ENCODE measurements at places on chromosomes 5 and 9.
A peak's percentile ranks its signal among the peaks of the same experiment; 100 is the strongest.

DNA sequence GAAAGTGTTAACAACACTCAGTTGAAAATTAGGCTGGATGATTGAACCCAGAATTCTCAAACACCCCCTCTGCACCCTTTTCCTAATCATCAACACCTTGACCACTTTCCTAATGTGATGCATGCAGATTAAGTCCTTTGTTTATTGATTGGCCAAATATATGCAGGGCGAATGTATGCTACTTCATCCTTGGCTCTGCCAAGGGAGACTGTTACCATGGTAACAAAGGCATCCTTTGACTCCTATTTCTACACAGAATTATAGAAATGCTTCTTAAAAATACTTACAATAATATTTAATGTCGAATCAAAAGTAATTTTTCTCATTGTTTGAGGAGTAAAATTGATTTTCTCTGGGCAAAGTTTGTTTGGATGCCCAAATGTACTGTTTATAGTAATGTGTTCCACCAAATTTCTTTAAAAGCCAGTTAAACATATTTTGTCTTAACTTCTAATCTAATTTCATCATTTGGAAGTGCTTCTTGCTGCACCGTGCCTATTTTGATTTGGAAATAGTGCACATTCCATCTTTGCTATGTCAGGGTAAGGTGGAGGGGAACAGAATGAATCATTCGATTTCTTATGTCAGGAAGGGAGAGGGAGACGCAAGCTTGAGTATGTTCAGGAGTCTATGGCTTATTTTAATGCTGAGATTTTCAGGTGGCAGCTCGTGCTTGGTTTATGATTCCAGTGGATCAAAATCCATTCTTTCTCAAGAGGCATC is 1384.3 kb upstream of the WWC1 start:
- no peak for DNase-seq

DNA sequence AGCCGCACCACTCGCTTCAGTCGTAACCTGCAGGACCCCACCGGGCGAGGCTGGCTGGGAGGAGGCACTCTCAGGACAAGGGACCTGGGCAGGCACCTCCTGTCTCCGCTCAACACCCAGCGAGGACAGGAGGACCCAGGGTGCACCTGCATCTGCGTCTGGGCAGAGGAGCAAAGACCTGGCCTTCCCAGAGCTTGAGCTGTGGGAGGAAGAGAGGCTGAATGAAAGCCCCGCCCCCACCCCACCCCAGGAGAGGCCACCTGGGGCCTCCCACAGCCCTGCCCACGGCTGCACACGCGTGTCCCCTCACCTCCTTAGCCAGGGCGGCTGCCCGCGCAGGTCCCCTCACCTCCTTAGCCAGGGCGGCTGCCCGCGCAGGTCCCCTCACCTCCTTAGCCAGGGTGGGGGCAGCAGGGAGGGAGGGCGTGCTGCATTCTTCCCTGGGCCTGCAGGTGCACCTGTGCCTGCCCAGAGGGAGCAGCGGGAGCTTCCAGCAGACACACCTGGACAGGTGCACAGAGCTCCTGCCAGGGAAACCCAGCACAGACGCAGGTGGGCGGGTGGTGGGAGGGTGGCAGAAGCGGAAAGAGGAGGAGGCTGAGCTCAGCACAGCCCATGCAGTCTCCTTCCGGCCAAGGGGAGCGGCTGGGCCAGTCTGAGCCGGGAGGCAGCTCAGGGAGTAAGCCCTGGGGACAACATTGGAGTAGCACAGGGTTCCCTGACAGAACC is 18.5 kb upstream of the SLC12A7 start:
- DNase-seq: no peak

- DNase-seq: no peak
Observed at GRCh38 chr5:39440192-39440957, 15.6 kb upstream of the DAB2 start.

DNA sequence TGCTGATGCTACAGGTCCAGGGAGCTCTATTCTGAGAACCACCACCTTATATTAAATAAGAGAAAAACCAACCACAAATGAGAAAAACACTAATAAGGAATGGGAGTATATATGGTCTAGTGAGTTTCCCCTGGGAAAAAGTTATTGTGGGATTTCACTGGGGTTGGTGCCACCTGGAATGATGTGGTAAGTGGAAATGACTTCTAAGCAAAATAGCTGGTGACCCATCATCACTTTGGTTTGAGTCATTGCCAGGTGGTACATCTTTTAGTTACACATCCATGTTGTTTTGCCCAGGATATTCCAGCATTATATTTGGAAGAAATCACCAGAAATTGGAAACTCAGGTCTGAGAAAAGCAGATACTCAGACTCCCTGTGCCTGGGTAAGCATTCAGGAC is 437.3 kb downstream of the DTWD2 start:
- no peak for DNase-seq

GRCh38 chr5:174283211-174284005 is 237.9 kb downstream of the NSG2 start:
- DNase-seq: no peak

DNA sequence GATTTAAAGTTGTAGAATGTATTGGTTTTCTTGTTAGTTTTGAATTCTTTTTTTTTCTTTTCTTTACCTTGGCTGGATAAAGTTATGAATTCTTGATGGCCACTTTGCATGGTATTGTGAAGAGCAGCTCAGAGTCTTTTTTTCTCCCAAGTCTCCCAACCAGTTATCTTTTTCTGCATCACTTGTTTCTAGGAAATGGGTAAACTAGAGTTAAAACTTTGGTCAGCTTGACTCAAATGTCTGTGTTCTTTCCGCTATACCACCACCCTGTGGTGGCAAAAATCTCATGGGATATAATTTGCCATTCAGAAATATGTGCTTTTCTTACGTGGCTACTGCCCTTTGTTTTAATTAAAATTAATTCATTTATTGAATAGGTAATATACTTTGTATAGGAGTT is 113.2 kb downstream of the UNC13B start:
- DNase-seq: no peak

GRCh38 chr5:17184588-17184987 is 32.8 kb upstream of the BASP1 start:
- DNase-seq: no peak

GRCh38 chr5:77066823-77067442 is 20.2 kb downstream of the ZBED3 start:
- peak; percentile 50 for DNase-seq

DNA sequence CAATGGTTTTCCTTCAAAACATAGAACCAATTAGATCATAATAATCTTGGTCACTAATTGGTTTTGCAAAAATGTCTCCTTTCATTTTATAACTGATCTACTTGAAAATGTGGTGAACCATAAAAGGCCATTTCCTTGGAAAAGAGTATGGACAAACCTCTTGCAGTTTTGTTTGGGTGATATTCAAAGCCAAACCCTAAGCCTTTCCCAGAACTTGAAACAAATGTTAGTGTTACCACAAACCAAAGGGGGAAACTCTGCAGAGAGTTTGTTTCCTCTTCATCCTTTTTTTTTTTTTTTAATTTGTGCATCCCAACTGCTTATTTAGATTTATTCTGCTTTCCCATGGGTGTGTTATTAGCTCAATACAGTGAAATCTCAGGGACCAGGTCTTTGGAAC is 204.4 kb upstream of the ADAMTSL1 start:
- no peak for DNase-seq

DNA sequence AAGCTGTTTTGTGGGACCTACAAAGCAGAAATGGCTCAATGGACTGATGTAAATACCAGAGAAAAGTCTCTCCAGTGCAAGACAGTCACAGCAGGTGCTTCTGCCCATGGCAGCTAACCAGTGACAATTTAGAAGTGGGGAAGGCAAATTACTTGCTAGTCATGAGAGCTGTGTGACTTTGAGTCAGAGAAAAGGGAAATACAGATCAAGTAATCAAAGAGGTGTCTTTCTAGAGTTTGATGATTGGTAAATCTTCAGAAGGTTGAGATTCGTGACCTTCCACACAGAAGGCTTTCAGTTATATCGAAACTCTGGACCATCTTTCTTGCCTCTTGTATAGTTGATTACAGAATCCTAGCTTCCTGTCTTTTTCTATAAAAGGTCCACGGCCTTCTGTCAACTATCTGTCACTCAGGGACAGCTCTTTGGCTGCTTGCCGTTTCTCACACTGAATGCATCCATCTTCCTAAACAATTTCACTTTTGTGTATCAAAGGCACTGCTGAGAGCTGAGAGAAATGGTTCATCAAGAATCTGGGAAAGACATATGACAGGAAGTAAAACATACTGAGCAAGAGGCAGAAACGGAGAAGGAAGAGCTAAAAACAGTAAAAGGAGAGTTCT is 993.9 kb upstream of the ACO1 start:
- DNase-seq: no peak

DNA sequence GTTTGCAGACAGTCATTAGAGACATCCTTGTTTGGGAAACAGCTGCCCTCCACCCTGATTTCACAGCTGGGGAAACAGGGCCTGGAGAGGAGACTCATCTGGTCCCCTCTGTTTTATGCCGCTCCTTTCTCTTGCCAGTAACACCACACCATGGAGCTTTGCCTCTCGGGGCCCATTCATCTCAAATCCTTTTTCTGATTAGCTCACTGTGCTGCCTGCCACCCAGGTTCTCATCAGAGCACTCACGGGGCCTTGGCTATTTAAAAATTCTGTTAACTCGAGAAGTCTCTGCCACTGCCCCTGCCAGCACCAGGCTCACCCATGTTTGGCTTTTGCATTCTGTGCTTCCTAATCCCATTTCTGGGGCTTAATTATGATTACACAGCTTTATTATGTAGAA is 36.8 kb upstream of the C5orf58 start:
- no peak for DNase-seq

- no peak for DNase-seq
Observed at GRCh38 chr9:6899274-6899673, 141.5 kb downstream of the KDM4C start.

- no peak for DNase-seq
Observed at GRCh38 chr5:141527426-141527825, 38.5 kb downstream of the PCDHGC5 start.

- no peak for DNase-seq
Observed at GRCh38 chr9:114434878-114435311, 47.1 kb upstream of the AKNA start.

DNA sequence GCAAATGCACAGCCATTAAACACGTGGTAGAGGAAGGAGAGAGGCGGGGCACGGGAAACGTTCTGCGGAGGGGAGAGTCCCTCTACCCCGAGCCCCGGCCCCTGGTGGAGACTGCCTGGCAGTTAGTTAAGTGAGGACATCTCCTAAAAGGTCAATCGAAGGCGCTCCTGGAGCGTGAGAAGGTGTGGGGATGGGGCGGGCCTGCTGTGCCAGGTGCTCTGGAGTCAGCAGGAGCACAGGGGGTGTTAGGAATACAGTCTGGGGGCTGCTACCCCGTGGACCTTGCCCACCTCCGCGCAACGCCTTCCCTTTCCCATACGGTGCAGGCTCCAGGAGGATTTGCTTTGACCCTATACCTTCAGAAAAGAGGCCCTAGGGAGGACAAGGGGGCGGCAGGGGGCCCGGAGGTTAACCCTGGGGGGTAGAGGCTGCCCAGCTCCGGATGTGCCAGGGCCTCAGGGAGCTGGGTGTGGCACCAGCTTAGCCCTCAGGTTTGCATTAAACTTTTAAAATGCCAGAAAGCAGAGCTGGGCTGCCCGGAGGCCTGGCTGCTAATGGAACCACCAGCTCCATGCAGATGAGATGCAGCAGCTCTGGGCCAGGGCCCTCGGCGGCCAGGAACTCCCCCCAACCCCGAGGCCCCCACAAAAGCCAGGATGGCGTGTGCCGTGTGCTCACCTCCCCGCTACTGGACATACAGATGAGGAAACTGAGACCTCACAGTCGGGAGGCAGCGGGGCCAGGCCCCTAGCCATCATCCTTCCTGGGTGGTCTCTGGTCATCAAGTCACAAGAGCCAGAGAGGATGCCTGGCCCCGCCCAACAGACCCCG is 39.2 kb downstream of the NACC2 start:
- DNase-seq: no peak

- peak; percentile 48 for DNase-seq
Observed at GRCh38 chr9:93642961-93643360, 66.6 kb downstream of the PHF2 start.

- DNase-seq: no peak
Observed at GRCh38 chr9:136370687-136371532, 2.6 kb downstream of the CARD9 start.

DNA sequence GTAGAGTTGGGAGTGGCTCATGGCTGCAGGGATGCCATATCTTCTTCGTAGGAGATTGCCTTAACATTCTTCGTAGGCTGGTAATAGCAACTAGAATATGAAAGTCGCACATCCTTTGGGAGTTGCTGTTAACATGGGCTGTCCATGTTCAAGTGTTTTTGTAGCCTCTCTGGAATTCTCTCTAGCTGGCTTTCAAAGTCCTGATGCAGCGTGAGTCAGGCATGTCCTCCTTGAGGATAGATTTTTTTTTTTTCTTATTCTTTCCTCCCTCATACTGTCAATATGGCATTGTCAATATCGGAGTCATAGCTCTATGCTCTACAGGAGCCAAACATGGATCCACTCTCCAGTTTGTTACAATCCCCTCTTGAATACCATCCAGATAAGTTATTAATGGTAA is 494.8 kb upstream of the WWC1 start:
- no peak for DNase-seq

DNA sequence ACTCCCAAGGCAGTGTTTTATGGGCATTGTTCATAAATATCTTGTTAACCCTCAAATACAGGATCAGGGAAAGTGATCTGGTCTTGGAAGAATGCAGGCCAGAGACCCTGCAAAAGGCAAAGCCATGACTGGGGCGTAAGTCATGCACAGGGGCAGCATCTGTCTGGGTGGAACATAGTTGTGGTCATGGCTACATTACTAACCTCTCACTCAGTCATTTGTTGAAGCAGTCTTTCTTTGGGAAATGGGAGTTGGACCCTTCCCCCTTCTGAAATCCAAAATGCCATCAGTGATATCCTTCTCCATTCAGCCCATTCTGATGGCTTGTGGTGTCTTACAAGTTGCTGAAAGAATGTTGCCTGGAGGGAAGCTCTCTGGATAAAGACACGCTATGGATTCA is 68.1 kb downstream of the GDNF start:
- peak; percentile 99 for DNase-seq

DNA sequence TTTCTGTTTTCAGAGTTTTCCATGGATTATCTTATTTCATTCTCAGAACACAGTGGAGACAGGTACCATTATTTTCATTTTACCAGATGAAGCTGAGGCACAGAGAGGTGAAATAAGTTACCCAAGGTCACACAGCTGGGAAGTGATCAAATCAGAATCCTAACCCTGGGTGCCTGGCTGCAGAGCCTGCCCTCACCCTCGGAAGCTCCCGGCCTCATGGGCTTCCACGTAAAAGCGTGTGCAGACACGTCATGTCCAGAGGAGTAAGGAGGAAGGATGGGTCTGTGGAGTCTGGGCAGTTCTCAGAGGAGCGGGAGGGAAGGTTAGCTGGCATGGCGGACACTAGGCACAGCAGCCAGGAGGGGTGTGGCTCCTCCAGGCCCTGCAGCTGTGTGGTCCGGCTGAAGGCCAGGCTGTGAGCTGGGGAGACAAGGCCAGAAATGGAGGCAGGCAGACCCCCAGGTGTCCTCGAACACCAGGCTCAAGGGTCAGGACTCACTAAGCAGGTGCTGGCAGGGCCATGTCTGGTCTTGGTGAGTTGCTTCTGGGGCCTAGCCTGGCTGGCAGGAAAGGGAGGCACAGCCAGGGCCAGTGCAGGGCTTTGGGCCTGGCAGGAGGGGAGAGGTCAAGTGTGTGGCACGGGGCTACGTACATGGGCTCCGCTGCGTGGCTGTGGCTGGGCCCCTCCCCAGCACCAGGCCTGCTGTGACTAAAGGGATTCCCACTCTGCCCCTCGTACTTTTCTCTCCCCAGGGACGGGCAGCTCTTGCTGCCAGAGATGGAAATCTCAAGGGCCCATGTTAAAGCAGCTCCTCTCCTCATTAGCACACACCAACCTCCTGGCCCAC is 5.6 kb downstream of the TBC1D9B start:
- DNase-seq: no peak

GRCh38 chr5:74529101-74529500 is 111.4 kb downstream of the ENC1 start:
- DNase-seq: no peak
